Fibroblast of mammary gland (primary cell): ENCODE measurements at places on chromosomes 16 and 17.
A peak's percentile ranks its signal among the peaks of the same experiment; 100 is the strongest.

DNA sequence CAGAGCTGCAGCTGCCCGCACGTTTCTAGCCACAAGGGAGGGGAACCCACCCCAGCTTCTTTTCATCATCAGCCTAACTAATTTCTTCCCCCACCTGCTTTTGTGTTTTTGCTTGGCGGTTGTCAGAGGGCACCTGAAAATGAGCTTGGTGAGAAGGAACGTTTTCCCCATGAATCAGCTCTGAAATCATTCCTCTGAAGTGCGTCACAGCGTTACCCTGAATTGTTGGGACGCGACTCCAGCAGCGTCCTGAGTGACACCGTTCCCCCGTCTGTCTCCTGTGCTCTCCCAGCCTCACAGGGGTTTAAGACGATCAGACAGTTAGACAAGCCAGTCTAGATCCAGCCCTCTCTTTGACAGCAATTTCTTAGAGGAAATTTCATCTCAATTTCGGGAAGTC is 722.9 kb upstream of the EEF2KMT start:
- DNase-seq, result no peak

GRCh38 chr17:48925991-48926342 is 17.8 kb downstream of the UBE2Z start:
- DNase-seq, result no peak

DNA sequence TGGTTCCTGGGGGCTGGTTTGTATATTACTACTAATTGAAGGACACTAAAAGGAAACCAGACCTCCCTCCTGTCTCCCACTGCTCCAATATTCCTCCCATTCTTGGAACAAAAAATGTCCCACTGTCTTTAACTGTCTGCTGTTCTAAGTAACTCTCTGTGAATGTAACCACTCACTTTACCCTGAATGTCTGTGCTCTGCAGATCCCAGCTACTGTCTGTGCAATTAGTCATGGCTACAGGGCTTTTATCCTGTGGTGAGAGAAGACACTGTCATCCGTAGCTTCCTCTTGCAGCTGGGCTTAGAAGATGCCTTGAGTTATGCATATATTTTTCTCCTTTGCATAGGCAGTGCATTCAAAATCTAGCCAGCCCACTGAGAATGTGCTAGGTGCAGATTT is 853.8 kb downstream of the CDH8 start:
- DNase-seq, result no peak

GRCh38 chr16:80725566-80726162 is 78.7 kb downstream of the CDYL2 start:
- peak; percentile 6 for DNase-seq

DNA sequence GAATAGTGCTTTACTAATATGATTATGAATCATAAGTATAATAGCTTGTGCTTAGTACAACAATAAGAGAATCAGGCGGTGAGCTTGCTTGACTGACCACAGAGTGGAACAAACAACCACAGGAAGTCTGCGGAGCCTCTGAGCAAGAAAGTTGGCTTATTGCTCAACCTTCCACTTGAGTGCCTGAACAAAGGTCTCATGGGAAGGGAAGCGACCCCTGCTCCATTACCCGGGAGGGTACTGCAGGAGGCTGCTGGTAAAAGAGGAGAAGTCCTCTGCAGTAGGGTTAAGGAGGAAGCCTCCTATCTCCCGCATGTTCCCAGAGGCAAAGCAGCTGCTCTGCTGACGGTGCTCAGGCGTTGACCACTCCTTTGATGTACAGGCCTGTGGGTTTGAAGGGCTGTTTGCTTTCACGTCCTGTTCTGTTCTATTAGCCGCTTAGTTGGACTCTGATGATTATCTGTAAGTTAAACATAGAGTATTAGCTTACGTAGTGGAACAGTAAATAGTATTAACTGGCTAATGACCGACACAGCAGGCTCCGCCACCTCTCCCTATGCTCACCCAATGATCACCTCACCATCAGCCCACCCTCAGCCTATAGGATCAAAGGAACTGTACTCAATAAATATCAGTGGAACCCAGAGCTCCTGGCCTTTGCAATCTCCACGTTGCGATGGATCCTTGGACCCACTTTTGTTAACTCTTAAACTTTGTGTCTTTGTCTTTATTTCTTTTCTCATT is 17.5 kb downstream of the ALOX15B start:
- peak; percentile 87 for DNase-seq

DNA sequence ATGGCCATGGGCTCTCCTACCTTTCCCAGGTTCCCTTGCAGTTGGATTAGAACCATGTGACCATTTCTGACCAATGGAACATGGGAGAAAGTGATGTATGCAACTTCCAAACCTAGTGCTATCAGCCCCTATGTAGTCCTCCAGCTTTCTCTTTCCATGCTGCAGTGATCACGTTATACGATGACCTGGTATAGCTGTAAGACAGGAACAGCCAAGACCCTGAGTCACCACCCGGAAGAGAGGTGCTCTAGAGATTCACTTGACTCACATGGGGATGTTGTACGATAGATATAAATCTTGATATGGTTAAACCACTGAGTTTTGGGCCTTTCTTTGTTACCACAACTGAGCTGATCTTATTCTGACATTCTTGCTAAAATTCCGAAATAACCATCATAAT is 65.1 kb downstream of the NOG start:
- no peak for DNase-seq

DNA sequence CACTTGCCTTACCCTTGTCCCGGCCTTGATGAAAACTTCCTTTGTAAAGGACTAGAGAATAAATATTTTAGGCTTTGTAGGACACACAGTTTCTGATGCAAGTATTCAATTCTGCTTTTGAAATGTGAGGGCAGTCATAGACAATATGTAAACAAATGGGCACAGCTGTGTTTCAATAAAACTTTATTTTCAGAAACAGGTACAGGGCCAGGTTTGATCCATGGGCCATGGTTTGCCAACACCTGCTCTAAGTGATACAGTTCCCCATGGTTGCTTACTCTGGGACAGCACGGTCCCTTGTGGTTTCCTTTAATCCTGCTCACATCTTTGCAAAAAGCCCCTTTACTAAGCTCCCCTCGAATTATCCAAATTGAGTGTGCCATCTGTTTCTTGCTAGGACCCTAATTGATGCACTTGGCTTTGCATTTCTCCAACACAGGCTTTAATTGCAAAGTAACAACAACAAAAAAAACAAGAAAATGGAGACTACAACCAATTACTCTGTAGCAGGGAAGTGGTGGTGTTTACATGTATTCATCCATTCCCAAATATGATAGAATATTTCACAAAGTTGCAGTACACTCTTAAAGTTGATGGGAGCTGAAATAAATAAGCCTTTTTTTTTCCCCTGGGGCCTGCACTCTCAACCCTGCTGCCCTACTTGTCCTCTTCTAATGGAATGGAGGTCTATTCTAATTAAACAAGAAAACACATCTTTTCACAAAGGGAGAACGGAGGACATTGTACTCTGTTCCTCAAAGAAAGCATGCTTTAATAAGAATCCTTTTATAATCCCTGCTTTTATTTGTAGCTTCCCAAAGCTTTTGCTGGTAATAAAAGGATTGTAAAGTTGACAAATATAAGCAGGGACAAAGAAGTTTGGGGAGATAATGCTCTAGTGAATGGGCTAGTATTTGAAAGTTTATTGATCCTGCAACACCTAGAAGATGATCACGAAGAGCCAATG is 37.7 kb upstream of the TOX3 start:
- no peak for DNase-seq

DNA sequence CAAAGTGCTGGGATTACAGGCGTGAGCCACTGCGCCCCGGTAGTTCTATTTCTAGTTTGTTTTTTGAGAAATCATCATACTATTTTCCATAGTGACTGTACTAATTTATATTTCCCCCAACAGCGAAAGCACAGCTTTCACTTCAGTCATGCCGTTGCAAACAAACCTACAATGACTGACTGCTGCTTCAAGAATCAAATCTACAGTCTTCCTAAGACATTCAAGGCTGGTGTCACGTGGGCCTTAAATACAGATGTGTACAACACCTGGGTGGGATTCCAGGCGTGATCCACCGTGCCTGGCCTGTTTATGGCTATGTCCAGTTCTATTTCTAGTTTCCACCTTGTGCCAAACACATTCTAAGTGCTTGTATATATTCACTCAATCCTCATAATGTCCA is 72.0 kb downstream of the ABCC6 start:
- DNase-seq, result peak; percentile 32

GRCh38 chr16:67163999-67164558 is 466 bp upstream of the HSF4 start:
- DNase-seq, result no peak

DNA sequence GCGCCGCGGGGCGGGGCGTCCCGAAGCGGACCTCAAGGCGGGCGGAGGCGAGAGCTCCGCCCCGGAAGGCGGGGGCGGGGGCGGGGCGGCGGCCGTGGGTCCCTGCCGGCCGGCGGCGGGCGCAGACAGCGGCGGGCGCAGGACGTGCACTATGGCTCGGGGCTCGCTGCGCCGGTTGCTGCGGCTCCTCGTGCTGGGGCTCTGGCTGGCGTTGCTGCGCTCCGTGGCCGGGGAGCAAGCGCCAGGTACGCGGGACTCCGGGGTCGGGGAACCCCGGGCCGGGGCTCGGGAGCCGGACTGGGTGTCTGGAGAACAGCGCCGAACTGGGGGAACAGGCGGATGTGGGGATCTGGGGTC is at the start of gene TNFRSF12A:
TSS of gene TNFRSF12A (plus strand) at position 122 of the 357 bp plus-strand sequence. CDS start at position 152, 30 bp downstream.
- peak; percentile 58 for DNase-seq

GRCh38 chr17:64596439-64596838 is 65.7 kb downstream of the SMURF2 start:
- no peak for DNase-seq

DNA sequence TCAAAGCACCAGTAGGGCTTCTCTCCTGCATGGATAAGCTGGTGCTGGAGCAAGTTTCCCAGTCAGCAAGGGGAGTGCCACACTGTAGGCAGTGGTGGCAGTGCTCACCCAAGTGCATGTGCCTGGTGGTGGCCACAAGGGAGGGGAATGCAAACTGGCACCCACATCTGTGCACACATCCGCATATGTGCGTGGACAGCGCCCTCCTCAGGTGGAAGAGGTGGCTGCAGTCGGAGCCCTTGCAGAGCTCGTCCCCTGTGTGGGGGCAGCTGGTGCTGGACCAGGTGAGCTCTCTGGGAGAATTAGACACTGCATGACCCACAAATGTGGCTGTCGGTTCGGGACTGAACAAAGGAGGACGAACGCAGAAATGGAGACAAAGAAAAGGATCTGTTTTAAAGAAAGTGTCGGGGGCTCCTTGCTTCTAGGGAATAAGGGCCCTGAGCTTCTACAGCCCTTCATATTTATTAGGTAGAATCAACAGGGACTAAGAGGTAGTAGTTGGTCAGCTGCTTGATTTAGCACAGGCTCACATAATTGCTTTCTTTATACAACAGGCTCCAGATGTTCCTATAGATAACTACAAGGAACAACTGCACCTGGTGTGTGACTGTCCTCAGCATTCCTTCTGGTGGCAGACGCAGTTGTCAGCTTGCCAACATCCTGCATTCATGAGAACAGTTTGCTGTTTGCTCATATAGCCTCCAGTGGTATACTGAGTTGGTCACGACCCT is 5.3 kb upstream of the ZNF689 start:
- DNase-seq, result peak; percentile 54

- no peak for DNase-seq
These were observed 57.4 kb downstream of the SLC47A1 start for GRCh38 chr17:19590912-19591551.

GRCh38 chr17:4475463-4475862 is 23.2 kb upstream of the SPNS2 start:
- no peak for DNase-seq

- no peak for DNase-seq
These were observed 101.2 kb upstream of the CACNG5 start for GRCh38 chr17:66733759-66734158.

- no peak for DNase-seq
These were observed 802 bp downstream of the SETD6 start for GRCh38 chr16:58515871-58516767.

GRCh38 chr17:76710863-76711611 is at the start of gene MXRA7:
MXRA7 (minus strand) TSS chr17:76710965; CDS start chr17:76710946, 19 bp downstream.
- peak; percentile 56 for DNase-seq

DNA sequence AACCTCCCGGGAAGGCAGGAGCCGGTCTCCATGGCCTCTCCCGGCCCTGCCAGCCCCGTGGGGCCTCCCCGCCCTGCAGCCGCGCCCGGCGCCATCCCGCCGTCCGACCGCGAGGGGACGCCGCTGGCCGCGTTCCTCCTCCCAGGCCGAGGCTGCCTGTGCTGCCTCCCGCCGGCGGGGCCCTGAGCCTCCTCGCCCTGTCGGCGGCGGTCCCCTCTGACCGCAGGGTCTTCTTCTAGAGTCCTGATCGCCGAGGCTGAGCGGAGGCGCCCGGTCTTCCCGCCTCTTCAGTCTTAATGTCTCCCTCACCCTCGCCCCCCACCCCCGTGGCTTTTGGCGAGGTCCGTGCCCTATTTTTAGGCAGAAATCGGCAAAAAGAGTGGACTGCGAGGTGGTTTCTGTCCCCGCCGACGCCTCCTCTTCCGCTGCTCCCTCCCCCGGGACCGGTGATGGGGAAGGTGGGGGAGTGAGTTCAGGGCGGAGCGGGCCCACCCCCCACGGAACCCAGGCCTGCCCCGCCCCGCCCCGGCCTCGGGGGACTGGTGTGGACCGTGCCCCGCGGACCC is 794 bp upstream of the CPNE7 start:
- peak; percentile 71 for DNase-seq

DNA sequence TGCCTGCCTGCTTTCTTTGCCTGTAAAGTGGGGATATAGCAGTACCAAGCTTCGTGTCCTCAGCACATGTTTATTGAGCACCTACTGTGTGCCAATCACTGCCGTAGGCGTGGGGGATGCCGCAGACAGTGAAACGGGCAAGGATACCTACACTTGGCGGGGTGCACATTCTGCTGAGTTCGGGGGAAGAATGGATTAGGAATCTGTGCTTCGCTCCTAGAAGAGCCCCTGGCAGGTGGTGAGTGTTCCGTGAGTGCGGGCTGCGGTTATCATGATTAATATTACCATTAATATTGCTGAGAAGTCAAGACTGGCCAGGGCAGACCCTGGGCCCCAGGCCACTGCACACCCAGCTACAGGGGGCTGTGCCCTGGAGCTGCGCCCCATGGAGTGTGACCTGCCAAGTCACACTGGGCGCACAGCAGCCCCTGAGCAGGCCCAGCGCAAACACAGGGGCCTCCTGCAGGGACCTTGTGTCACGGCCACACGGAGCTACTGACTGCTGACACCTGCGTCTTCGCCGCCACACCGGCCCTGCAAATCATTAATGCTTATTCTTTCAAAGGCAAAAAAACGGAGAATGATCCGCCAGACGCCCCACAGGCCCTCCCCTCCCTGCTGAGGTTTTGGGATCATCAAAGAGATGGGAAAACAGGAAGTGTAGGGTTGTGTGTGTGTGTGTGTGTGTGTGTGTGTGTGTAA is 213.4 kb upstream of the GSE1 start:
- no peak for DNase-seq

GRCh38 chr16:19963301-19963700 is 78.7 kb upstream of the GPRC5B start:
- DNase-seq, result no peak

GRCh38 chr17:61411261-61412142 is 11.9 kb downstream of the TBX2 start:
- DNase-seq, result peak; percentile 76

- DNase-seq, result peak; percentile 64
These were observed 34.8 kb upstream of the CPHXL start for GRCh38 chr16:75761108-75761507.

DNA sequence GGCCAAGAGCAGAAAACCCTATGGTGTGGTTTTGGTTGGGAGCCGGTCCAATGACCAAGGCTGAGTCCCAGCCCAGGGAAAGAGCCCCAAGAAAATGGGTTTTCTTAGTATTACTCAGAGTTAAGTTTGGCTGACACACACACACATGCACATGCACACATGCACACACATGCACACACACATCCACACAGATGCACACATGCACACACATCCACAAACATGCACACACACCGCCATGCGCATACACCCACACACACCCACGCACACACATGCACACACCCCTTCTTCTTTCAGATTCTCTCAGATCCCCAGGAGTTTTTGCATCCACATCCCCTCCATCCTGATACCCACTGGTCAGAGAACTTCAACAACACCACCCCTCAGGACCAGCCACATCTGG is 9.1 kb downstream of the ABCC12 start:
- no peak for DNase-seq
